Naive thymus-derived CD8-positive, alpha-beta T cell (primary cell): ENCODE measurements at places on chromosomes 11 and 22. TPM values are rescaled to one million over a fixed set of nuclear protein-coding genes. Genes with fewer than 3 reads are reported as not detected.

Gene MFNG
- 233 TPM for total RNA-seq

Gene EMID1
- total RNA-seq = not detected

Gene RBMXL2
- not detected for total RNA-seq

Gene VPREB1
- total RNA-seq = not detected

Gene GTSE1
- total RNA-seq = 0.30 TPM

Gene BCO2
- 1.9 TPM for total RNA-seq

Gene CEP126
- total RNA-seq = 3.4 TPM

Gene SESN3
- total RNA-seq = 85.4 TPM

Gene OSM
- 1.1 TPM for total RNA-seq

Gene TRIM22
- total RNA-seq = 243 TPM

Gene PATE2
- total RNA-seq = not detected

Gene LGALS12
- not detected for total RNA-seq

Gene LYVE1
- not detected for total RNA-seq

Gene OR52A1
- not detected for total RNA-seq

Gene OR5P2
- not detected for total RNA-seq

Gene MMP12
- not detected for total RNA-seq

Gene OR2D2
- total RNA-seq = not detected

Gene WBP2NL
- 4.6 TPM for total RNA-seq

Gene BLID
- total RNA-seq = not detected

Gene DUSP8
- total RNA-seq = 3.1 TPM

Gene MISFA
- total RNA-seq = 0.47 TPM

Gene SLC15A3
- total RNA-seq = 14.9 TPM

Gene FZD4
- total RNA-seq = not detected

Gene KLHDC7B
- 5.7 TPM for total RNA-seq

Gene SYCE3
- total RNA-seq = not detected

Gene SLC22A8
- not detected for total RNA-seq

Gene OR51B4
- not detected for total RNA-seq

Gene SYT12
- total RNA-seq = not detected
